ENCODE measurements at places on chromosomes 12 and 14.

- no peak for DNase-seq
Observed at GRCh38 chr12:89901906-89902642, 193.4 kb upstream of the ATP2B1 start.

GRCh38 chr12:123167329-123167728, 16.4 kb upstream of the PITPNM2 start:
- DNase-seq = no peak

GRCh38 chr14:65462411-65462810, 49.9 kb downstream of the FUT8 start:
- no peak for DNase-seq

- no peak for DNase-seq
Observed at GRCh38 chr12:52704464-52704863, 1.1 kb upstream of the KRT77 start.

DNA sequence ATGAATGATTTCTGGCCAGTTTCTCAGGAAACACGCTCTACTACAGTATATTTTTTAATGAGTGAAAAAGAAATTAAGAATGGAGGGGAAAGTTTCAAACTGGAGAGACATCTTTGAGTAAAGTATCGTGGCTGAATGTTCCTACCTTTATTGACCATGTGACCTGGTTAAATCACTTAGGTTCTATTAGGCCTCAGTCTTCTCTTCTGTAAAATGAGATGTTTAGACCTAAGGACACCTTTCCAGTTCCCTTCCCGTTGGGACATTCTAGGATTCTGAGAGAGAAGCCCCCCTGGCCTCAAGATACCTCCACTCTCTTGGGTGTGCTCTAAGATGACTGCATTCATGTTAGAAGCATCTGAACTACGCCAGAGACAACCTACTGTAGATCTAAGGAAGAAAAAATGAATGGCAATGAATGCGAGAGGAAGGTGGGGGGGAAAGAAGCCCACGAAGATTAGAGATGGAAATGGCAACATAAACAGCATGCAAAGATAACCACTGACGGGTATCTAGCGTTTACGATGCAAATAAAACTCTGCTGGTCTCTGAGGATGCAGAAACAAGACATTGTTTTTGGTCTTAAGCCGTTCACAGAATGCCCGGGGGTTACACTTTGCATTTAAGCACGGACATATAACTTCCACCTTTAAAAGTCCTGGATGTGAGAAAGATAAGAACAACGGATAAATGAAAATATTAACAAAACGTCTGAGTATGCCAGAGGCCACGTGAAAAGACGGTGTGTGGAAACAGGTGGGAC, 599 bp upstream of the CPSF6 start:
- no peak for DNase-seq

- DNase-seq = no peak
Observed at GRCh38 chr12:20140751-20141150, 227.6 kb upstream of the PDE3A start.

DNA sequence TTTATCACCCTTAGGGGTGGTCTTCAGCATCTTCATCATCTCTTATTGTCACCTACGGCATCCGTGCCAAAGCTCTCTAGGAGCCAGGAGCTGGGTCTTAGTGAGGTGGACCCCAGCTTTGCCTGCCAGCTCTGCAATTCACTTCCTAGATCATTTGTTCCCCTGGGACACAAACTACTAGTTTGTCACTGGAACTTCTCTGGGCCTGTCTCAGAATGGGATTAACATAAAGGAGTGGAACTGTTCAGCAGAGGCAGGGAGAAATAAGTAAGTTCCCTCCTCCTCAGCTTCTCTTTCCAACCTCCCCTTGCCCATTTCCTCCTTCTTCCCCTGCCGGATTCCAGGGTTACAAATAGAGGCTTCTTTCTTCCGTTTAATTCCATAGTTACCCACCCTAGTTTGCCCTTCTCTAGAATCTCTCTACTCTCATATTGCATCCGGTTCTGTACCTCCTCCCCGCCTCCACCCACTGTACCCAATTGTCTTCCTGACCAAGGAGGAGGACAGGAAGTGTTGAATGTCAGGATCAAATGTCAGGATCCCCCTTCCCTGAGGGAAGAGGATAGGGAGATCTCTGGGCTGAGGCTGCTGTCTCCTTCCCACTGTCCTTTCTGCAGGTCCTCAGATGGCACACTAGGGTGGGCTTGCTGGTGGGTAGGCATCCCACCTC, 25.0 kb downstream of the LARP4 start:
- no peak for DNase-seq

GRCh38 chr14:56374421-56374820, 205.2 kb upstream of the TMEM260 start:
- DNase-seq = no peak

GRCh38 chr14:38605193-38606114, 349.6 kb upstream of the CLEC14A start:
- no peak for DNase-seq

GRCh38 chr14:98698341-98698740, 573.7 kb downstream of the BCL11B start:
- DNase-seq = no peak

DNA sequence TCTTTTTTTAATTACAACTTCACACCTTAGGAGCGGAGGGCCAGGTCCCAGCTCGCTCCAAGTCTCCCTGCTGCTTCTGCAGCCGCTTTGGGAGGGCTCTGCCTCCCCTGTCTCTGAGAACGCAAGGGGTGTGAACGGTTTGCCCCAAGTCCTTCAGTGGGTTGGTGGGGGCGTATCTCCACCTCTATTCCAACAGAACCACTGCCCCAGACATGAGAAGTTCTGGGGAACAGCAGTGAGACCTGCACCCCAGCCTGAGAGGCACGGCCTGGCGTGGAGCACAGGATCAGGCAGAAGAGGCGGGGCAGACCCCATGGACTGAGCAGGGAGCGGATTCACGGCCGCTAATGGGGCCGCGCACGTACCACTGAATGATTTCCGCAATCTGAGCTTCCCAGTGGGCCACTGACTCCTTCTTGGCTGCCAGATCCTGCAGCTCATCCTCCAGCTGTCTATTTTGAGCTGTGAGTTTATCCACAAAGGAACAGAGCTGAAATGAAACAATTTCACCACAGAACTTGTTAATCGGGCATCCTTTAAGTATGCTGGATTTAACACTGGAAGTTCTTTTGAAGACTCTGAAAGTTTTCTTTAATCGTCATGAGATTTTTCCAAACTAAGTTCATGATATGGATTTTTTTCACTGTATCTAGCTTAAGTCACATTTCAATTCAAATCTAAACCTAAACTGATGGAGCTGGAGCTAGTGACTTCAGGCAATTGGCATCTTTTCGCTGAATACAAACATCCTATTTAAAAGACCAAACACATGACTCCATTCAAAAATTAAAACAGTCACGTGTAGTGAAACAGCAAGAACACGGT, 44.4 kb downstream of the AMN start:
- DNase-seq = no peak

DNA sequence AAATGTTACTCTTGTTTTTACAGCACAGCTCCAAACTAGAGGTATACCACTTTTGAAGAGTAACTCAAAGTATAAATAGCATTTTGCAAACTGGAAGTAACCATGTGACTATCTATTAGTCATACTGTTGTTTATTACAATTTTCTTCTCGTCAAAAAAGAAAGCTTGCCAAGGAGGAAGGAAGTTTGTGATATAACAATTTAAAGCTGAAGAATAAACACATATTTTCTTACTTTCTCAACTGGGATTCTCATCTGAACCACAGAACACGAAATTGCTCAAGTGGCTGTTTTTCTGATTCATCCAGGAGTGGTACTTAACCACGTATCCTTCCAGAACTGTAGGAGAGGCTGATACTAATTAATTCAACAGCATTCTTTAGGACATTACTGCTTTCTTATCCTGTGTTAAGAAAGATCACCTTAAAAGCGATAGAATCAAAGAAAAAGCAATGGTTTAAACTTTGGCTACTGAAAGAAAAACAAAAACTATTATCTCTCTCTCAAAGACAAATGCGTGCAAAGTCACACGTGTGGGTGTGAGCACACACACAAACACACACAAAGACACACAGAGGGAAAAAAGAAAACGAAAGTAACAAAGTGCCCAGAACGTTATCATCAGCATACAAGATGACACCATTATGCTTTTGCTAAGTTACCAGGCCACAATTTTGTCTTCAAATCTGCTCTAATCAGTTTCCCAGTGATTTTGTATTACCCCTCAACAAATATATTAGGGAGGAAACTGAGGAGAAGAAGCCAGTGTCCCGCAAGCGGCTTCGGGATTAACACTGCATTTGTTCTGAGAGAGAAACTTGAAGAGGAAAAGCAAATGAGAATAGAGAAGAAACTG, at the start of gene CLEC2B:
TSS of gene CLEC2B (minus strand) at position 48 of the 855 bp plus-strand sequence.
- no peak for DNase-seq

- no peak for DNase-seq
Observed at GRCh38 chr12:95100264-95101190, 27.1 kb upstream of the NR2C1 start.

DNA sequence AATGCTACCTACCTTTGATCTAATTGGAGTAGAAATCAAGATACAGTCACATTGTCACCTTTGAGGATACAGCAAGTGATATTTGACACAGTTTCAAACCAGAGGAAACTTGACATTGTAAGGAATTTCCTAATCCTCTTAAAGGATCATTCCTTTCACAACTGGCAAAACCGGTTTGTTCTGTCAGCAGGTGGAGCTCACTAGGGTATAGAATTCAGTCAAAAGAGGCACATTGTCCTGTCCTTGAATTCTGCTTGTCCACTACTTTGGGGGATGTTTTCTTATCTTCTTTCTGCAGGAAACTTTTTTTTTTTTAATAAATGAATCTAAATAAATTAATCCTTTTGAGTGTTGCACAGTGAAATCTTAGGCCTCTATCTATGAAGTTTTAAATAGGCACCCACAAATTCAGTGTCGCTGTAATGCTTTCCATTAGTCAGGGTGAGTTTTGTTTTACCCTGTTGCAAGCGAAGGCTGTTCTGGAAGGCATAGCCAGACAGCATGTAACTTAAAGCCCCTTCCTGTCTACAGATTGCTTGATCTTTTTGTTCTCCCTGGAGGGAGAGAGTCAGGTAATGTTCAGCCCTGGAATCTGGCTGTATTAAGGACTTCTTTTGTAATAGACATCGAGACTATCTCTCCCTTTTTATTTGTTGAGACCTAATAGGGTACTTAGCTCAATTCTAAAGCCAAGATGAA, 285.0 kb upstream of the RGS6 start:
- no peak for DNase-seq

DNA sequence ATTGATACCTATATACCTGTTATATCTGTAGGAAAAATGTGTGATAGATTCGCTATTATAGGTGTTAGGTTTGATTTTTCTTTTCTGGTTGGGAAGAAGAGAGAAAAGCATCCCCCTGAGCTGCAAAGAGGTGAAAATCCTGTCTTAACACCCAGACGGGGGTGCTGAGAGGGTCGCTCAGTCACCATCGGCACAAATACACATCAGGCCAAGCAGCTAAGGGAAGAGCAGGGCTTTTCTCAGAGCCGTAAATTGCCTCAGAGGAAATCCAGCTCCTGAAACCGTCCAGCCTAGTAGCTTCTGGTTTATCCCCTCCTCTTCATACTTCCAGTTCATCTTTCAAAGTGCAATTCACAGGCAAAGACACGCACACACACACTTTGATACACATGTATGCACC, 111.1 kb upstream of the OVCH1 start:
- DNase-seq = no peak

DNA sequence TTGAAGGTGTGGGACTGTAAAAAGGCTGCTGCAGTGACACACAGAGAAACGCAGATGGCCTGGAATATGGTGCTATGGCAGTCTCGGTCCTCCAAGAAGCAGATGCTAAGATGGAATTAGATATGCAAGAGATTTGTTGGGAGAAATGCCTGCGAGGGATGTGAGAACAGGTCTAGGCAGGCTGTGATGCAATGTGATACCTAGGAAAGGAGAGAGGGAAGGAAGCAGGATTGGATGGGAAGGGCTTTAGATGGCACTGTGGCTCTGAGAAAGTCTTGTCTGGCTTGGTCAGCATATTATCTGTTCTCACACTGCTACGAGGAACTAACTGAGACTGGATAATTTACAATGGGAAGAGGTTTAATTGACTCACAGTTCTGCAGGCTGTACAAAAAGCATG, 374.4 kb downstream of the BCAT1 start:
- no peak for DNase-seq

DNA sequence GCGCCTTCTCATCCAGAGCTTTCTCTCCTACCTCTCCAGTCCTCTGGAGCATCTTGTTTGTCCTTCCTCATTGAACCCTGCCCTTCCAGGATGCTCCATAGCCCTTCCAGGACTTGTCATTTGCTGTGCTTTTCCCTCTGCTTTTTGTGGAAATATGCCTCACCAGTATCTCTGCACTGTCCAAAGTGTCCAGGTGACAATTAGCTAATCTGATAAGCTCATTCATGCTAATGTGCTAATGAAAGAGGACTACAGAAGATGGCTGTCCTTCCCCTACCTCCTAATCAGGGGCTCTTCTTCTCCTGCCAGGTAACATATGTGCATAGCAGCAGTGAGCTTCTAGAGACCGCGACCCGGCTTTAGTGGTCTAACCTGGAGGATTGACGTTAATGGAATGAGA, 58.4 kb upstream of the OTX2 start:
- DNase-seq = no peak

- no peak for DNase-seq
Observed at GRCh38 chr12:101823891-101824290, 6.9 kb downstream of the GNPTAB start.

Measured in NCI-H1092 treated with DMSO at 0.1 percent for 48 hours (cell line).